ENCODE measurements at places on chromosomes 7 and 10.

DNA sequence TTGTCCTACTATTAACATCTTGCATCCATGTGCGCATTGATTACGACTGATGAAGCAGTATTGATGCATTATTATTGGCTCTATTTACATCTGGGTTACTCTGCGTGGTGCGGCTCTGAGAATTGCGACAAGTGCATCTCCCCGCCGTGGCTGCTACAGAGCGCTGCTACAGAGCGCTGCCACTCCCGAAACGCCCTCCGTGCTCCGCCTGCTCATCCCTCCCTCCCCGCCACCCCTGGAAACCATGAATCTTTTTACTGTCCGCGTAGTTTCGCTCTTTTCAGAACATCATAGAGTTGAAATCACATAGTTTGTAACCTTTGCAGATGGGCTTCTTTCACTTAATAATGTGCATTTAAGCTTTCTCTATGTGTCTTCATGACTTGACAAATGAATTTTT lies 74.1 kb downstream of the ADARB2 start:
- no peak for DNase-seq

GRCh38 chr7:155356323-155357105 lies 58.8 kb downstream of the INSIG1 start:
- DNase-seq = peak; percentile 21

DNA sequence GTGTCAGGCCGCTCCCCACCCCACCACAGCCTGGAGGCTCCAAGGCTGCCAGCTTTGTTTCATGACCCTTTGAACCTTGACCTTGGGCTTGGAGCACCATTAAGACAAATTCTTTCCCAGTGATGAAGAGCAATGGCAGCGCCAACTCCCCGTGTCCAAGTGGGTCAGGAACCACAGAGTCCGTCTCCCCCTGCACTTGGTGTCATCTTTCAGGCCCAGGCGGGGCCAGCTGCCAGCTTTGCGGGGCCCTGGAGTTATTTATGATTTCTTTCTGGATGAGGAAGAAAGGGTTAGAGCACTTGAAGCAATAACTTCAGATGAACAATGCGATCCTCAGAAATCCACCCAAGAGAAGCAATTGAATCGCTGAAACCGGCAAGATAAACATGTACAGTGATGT lies 110.8 kb downstream of the MYL10 start:
- DNase-seq = peak; percentile 83

DNA sequence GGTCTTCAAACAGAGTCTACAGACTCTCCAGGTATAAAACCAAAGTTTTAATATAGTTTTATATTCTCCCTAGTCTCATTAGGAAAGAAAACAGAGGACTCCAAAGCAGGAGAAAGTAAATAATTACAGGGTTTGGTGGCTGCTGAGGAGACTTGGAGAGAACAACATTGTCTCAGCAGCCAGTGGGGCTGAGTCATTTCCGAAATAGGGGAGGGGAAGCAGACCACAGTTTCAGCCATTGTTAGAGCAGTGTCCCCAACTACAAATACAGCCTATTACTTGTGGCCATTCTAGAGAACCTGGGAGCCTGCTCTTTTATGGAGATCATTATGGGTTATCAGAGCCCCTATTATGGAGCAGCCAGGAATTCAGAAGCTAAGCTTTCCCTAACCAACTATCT lies 44.2 kb upstream of the A1CF start:
- no peak for DNase-seq

- DNase-seq = no peak
These were observed 3.4 kb upstream of the ITGB1 start for GRCh38 chr10:32961343-32961894.

- no peak for DNase-seq
These were observed 56.3 kb downstream of the CAMK1D start for GRCh38 chr10:12405342-12406320.

DNA sequence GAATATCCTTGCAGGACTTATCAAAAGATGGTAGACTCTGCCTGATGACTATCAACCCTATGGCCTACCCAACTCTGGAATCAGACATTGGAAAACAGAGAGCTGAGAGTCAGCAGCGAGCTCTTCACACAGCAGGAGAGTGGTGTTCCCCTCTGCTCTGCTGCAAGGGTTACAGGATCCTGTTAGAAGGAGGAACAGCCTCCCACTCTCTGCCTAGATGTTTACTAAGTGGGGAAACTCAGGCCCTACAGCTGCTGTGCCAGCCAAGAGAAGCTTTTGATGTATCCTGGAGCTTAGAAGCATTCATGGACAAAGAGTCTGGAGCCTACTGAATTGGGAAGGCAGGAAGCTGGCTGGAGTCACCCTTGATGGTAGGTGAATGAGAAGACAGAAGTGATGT lies 104.6 kb downstream of the ABLIM1 start:
- no peak for DNase-seq

- DNase-seq = peak; percentile 75
These were observed 50.2 kb downstream of the APBB1IP start for GRCh38 chr10:26488344-26488743.
